Activated CD8-positive, alpha-beta T cell treated with anti-CD3 and anti-CD28 coated beads for 36 hours (primary cell): ENCODE measurements at places on chromosomes 1 and 21.

GRCh38 chr21:44049606-44050005, 37.5 kb downstream of the TRAPPC10 start:
- no peak for DNase-seq
- peaks cover 6% of the 10 kb centered on the region for H3K36me3 ChIP-seq
- H3K4me3 ChIP-seq: no peak overlapping the region
- H3K4me1 ChIP-seq: peaks cover 8% of the 10 kb centered on the region
- H3K27ac ChIP-seq: peak overlapping the region; percentile 21

DNA sequence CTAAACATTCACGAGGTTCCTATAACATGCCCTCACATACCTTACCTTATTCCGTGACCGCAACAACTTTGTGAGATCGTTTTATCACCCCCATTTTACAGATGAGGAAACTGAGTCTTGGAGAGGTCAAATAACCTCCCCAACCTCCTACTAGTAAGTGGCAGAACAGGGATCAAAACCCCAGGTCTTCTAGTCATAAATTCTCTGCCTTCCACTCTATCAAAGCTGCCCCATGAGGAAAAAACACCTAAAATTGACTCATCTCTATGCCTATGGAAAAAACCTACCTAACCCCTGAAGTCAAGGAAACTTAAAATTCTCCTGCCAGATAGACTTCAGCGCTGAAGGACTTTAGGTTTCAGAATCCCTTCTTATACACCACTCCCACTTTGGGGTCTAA, 69.5 kb upstream of the ERRFI1 start:
- DNase-seq: no peak
- no peaks in the 10 kb centered on the region for H3K36me3 ChIP-seq
- H3K27ac ChIP-seq: no peak overlapping the region
- peaks cover 31% of the 10 kb centered on the region for H3K4me1 ChIP-seq
- H3K27me3 ChIP-seq: peaks cover 14% of the 10 kb centered on the region
- H3K4me3 ChIP-seq: no peak overlapping the region

- no peak overlapping the region for H3K27ac ChIP-seq
- no peaks in the 10 kb centered on the region for H3K27me3 ChIP-seq
- DNase-seq: no peak
Measured at GRCh38 chr1:5365751-5366150, 626.5 kb downstream of the NPHP4 start.

DNA sequence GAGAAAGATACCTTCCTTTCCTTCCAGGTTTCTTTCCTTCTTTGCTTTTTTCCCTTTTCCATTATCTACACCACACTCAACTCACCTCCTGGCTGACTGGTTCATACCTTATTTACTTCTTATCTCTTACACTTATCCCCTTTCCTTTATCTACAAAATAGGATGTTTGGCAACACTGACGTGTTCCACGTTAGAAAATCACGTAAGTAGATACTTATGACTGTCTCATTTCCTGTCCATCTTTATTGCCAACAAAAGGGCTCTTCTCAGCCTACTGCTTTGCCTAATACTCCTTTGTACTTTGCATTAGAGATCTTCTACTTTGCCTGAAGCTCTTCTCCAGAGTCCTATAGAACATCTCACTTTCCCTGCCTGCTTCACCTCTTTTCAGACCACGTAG, 25.1 kb downstream of the SYNJ1 start:
- H3K4me3 ChIP-seq: no peak overlapping the region
- DNase-seq: no peak
- H3K27me3 ChIP-seq: no peaks in the 10 kb centered on the region
- H3K27ac ChIP-seq: no peak overlapping the region

DNA sequence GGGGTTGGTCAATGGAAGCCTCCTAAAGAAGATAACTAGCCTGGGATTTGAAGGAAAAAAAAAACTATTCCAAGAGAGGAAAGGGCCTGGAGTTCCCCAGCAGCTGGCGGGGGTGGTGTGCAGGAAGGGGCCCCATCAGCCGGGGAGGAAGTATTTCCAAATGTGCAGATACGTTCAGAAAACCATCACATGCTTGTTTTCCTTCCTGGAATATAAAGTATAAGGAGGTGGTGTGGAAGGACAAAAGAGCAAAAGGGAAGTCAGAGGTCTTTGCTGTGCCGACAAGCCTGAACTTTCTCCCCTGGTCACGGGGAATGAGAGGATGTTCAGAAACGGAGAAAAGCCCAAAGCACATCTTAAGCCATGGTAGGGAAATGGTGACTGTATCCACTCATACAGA, 72.0 kb upstream of the BACE2 start:
- H3K36me3 ChIP-seq: no peaks in the 10 kb centered on the region
- no peak overlapping the region for H3K27ac ChIP-seq
- no peak overlapping the region for H3K4me3 ChIP-seq
- no peaks in the 10 kb centered on the region for H3K4me1 ChIP-seq
- DNase-seq: no peak

DNA sequence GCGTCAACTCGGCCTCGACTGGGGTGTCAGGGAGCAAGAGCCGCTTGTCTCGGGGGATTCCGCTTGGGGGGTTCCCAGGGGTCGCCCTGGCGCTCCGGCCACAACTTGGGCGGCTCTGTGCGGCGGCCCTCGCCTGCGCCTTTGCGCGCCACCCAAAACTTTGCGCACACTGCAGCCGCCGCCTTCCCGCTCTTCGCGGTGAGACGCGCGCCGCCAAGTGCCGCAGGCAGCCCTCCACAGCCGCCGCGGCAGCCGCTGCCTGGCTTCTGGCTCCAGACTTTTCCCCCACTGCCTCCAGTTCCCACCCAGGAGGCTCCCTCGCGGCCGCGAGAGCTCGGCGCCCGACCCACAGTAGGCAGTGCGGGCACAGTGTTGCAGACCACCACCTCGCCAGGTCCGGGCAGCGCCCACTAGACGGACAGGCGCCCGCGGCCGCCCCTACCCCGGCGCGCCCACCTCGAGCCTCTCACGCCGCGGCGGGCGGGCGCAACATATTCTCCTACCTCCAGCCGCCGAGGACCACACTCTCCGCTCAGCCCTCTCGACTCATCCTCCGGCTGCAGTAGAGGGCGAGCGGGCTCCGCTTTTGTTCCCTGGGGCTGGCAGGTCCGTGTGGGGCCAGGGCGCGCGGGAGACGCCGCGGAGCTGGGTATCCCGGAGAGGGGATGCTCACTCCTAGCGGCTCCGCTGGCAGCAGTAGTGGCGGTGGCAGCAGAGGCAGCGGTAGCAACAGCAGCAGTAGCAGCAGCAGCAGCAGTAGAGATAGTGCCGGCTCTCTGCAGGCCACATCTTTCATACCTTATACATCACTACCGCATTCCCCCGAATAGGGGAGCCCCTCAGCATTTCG, 296.6 kb downstream of the OMA1 start:
- H3K27me3 ChIP-seq: peaks cover 30% of the 10 kb centered on the region
- peak overlapping the region; percentile 57 for H3K4me3 ChIP-seq
- H3K27ac ChIP-seq: no peak overlapping the region
- H3K4me1 ChIP-seq: peaks cover 9% of the 10 kb centered on the region
- no peaks in the 10 kb centered on the region for H3K36me3 ChIP-seq

DNA sequence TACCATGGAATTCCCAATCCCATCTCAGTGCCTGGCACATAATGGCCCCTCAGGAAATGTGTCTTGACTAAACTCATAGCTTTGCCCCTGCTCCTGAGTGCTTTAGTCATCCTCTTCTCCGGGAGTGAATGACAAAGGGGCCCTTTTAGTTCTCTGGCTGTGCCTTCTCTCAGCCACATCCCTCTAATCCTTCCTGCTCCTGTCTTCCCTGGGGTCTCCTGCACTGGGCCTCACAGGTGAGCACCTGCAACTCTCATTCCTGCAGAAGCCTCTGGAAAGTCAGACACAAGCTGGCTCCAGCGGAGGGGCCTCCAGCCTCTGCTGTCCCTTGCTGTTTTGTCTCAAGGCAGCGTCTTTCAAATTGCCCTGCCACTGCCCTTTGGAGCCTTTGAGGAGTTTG, 14.0 kb upstream of the ETV3L start:
- H3K4me3 ChIP-seq: no peak overlapping the region
- DNase-seq: no peak
- no peak overlapping the region for H3K27ac ChIP-seq
- H3K4me1 ChIP-seq: no peaks in the 10 kb centered on the region
- no peaks in the 10 kb centered on the region for H3K36me3 ChIP-seq
- peaks cover 9% of the 10 kb centered on the region for H3K27me3 ChIP-seq

DNA sequence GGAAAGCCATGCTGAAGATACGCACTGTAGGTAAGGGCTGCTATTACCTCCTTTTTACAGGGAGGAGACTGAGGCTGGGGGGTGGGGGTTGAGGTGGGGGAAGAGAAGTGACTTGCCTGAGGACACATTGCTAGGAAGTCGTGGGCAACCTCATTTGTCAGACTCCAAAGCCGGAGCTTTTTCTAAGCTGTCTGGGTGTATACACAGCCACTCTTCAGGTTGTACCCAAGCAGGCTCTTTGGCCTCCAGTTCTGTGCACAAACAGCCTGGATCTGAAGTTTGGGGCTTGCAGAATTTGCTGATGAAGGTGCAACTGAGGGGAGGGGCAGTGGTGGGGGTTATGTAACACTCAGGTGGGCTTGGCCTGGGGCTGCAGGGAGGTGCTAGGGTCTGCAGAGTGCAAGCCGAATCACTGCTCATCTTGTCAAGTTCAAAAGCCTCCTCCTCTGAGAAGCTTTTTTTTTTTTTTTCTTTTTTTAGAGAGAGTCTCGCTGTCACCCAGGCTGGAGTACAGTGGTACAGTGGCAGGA, 16.9 kb downstream of the TINAGL1 start:
- H3K36me3 ChIP-seq: no peaks in the 10 kb centered on the region
- peaks cover 12% of the 10 kb centered on the region for H3K27me3 ChIP-seq
- no peak overlapping the region for H3K27ac ChIP-seq
- DNase-seq: no peak
- no peaks in the 10 kb centered on the region for H3K4me1 ChIP-seq

DNA sequence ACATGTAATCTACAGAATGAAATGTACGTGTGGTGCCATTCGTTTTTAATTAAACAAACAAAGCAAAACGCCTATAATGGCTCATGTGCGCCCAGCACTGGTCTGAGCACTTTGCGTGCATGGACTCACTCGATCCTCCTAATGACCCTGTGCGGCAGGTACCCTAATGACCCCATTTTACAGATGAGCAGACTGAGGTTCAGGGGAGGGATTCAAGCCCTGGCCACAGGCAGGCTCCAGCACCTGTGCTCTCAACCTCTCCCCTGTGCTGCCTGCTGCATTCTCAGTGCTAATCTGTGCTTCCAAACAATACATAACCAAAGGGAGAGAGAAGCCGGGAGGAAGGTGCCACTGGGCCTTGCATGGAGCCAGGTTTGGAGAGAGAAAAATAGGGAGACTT, 124.2 kb upstream of the ZBTB40 start:
- H3K4me3 ChIP-seq: no peak overlapping the region
- H3K27ac ChIP-seq: no peak overlapping the region
- no peaks in the 10 kb centered on the region for H3K36me3 ChIP-seq
- H3K4me1 ChIP-seq: no peaks in the 10 kb centered on the region

DNA sequence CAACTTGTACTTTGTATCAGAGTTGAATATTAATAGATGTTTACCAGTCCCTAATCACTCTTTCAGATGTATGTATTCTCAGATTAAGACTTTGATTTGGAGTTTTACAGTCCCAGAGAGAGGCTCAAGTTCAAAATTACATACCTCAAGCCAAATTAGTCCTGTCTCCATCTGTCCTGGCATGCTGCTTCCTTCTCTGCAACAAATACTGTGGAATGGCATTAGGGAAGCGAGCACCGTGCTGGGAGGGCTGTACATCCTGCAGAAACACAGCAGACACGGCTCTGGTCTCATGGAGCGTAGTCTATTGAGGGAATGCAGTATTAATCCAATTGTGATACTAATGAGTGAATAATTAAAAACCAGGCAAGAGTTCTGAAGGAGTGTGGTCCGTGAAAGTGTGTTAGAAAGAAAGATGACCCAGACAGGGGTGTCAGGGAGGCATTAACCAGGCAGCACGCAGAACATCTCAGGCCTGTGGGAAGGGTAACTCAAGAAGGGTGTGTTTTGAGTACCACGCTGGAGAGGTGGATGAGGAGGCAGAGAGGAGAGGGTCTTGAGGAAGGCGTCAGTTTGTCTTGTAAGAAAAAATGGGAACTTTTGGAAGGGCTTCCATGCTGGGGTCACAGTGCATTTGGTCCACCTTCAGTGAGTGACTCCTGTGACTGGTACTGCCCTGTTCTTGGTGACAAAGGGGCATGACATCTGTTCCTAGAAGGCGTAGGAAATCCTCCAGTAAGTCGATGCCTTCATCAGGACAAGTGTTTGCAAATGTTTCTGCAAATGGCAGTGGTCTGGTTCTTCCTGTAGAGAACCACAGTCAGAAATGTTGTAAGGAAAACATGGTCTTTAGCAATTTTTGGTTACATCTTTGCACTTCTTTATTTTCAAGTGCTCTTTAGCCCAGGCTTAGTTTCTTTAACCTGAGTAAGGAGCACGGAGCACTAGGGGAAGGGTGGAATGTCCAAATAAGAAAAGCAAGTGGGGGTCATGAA, 1.6 kb downstream of the RAB4A start:
- peak overlapping the region; percentile 88 for H3K4me3 ChIP-seq
- peaks cover 2% of the 10 kb centered on the region for H3K36me3 ChIP-seq
- no peaks in the 10 kb centered on the region for H3K27me3 ChIP-seq
- peak overlapping the region; percentile 78 for H3K27ac ChIP-seq

- no peaks in the 10 kb centered on the region for H3K36me3 ChIP-seq
- peaks cover 2% of the 10 kb centered on the region for H3K27me3 ChIP-seq
- H3K4me1 ChIP-seq: no peaks in the 10 kb centered on the region
- no peak overlapping the region for H3K27ac ChIP-seq
- DNase-seq: no peak
Measured at GRCh38 chr1:184226100-184226487, 160.7 kb upstream of the C1orf21 start.

- no peaks in the 10 kb centered on the region for H3K36me3 ChIP-seq
- no peaks in the 10 kb centered on the region for H3K4me1 ChIP-seq
- H3K27ac ChIP-seq: no peak overlapping the region
- no peak overlapping the region for H3K4me3 ChIP-seq
- no peak for DNase-seq
- no peaks in the 10 kb centered on the region for H3K27me3 ChIP-seq
Measured at GRCh38 chr1:239657291-239657690, 270.9 kb downstream of the CHRM3 start.

DNA sequence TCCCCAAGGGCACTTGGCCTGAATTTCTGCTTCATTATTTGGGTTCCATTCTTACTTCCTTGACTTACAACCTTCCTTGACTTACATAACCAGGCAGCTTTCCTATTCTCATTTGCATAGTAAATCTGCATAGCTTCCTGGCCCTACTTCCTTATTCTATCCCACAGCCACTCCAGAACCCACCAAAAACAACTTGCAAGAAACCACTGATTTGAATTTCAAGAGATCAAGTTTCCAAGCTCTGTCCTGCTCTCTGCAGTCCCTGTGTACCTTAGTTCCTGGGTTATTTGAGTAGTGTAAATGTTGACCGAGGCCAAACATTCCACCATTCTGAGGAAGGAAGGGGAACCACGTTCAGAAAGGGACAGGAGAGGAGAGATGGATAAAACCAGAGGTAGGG, 603.3 kb downstream of the PTPRC start:
- no peak overlapping the region for H3K27ac ChIP-seq
- H3K4me3 ChIP-seq: no peak overlapping the region
- peaks cover 4% of the 10 kb centered on the region for H3K4me1 ChIP-seq
